Activated CD4-positive, alpha-beta T cell treated with anti-CD3 and anti-CD28 coated beads, Interleukin-2, amount 10 ng/mL, durations not matched to agents 7 days and 5 days (primary cell): ENCODE measurements at places on chromosomes 2 and 18. TPM values are rescaled to one million over a fixed set of nuclear protein-coding genes. Genes with fewer than 3 reads are reported as not detected.

- DNase-seq, result no peak
- H3K4me3 ChIP-seq, result no peak overlapping the region
- no peaks in the 10 kb centered on the region for H3K27me3 ChIP-seq
- peaks cover 9% of the 10 kb centered on the region for H3K36me3 ChIP-seq
Observed at GRCh38 chr2:159265171-159265576, 21.3 kb downstream of the WDSUB1 start.

DNA sequence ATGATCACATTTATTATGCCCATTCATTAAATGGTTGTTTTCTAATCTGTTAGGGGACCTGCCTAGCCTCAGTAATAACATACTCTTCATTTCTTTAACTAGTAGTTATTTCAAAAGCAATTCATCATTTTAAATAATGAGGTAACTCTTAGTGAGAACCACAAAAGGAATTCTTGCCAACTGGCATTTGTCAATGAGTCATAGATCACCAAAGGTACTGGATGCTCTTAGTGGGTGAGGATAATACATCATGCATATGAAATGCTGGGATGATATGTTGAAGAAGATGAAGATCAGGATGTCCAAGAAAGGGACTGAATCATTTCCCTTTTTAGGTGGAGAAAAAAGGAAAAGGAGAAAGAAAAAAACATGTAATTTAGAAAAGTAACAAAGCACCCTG lies 826.2 kb upstream of the DDX18 start:
- no peak overlapping the region for H3K4me3 ChIP-seq
- H3K4me1 ChIP-seq, result no peaks in the 10 kb centered on the region
- no peak overlapping the region for H3K27ac ChIP-seq

GRCh38 chr2:47771211-47771610 lies 11.7 kb upstream of the MSH6 start:
- DNase-seq, result no peak
- peaks cover 11% of the 10 kb centered on the region for H3K4me1 ChIP-seq
- H3K4me3 ChIP-seq, result no peak overlapping the region
- H3K36me3 ChIP-seq, result no peaks in the 10 kb centered on the region

- H3K4me1 ChIP-seq, result peaks cover 30% of the 10 kb centered on the region
- peaks cover 63% of the 10 kb centered on the region for H3K36me3 ChIP-seq
- H3K27ac ChIP-seq, result no peak overlapping the region
- no peak overlapping the region for H3K4me3 ChIP-seq
Observed at GRCh38 chr2:7047661-7048060, 130.4 kb downstream of the RNF144A start.

GRCh38 chr2:148124271-148124670 lies 103.4 kb downstream of the MBD5 start:
- DNase-seq, result no peak
- no peaks in the 10 kb centered on the region for H3K27me3 ChIP-seq
- H3K4me3 ChIP-seq, result no peak overlapping the region

Gene ANKAR
- 4.0 TPM for total RNA-seq

Gene NAT8
- total RNA-seq, result not detected

Gene APCDD1
- total RNA-seq, result not detected
